ENCODE measurements at places on chromosomes 12 and 14. TPM values are rescaled to one million over a fixed set of nuclear protein-coding genes. Genes with fewer than 3 reads are reported as not detected.

The PGF gene
- 129 TPM for total RNA-seq

The PLEKHA5 gene
- total RNA-seq, result 39.7 TPM

The TAS2R43 gene
- 3.4 TPM for total RNA-seq

The KIF26A gene
- total RNA-seq, result 1.5 TPM

The CRACR2A gene
- 11.8 TPM for total RNA-seq

The AQP2 gene
- not detected for total RNA-seq

The DCN gene
- total RNA-seq, result 827 TPM

The TIMM9 gene
- total RNA-seq, result 24.3 TPM

The NTN4 gene
- total RNA-seq, result 19.6 TPM

The LBHD2 gene
- total RNA-seq, result not detected

The NRDE2 gene
- 16.6 TPM for total RNA-seq

The CCDC175 gene
- total RNA-seq, result not detected

The ZFHX2 gene
- 0.12 TPM for total RNA-seq

The SERPINA6 gene
- not detected for total RNA-seq

The COX8C gene
- not detected for total RNA-seq

The GLI1 gene
- 0.61 TPM for total RNA-seq

The NDRG2 gene
- 1.5 TPM for total RNA-seq

The GDF3 gene
- total RNA-seq, result not detected

The CLEC2B gene
- 18.8 TPM for total RNA-seq

The PLEKHD1 gene
- total RNA-seq, result under 0.01 TPM

The KCNJ8 gene
- 2.3 TPM for total RNA-seq

The IL31 gene
- not detected for total RNA-seq

The CALCOCO1 gene
- total RNA-seq, result 138 TPM

The OR6C2 gene
- total RNA-seq, result not detected

The LRP1-AS gene
- not detected for total RNA-seq

The RPL10L gene
- total RNA-seq, result not detected

The GDF11 gene
- total RNA-seq, result 8.1 TPM

The SYCP3 gene
- total RNA-seq, result 0.16 TPM

The SOAT2 gene
- 0.49 TPM for total RNA-seq

The SERPINA1 gene
- not detected for total RNA-seq

The TAS2R14 gene
- total RNA-seq, result 2.9 TPM

The CNTN1 gene
- total RNA-seq, result 6.7 TPM

The KCNK13 gene
- not detected for total RNA-seq

Data from hair follicle dermal papilla cell (primary cell).